CD4-positive, alpha-beta T cell treated with Interleukin-15 for 1 hour (primary cell): ENCODE measurements at places on chromosomes 6 and 20.

DNA sequence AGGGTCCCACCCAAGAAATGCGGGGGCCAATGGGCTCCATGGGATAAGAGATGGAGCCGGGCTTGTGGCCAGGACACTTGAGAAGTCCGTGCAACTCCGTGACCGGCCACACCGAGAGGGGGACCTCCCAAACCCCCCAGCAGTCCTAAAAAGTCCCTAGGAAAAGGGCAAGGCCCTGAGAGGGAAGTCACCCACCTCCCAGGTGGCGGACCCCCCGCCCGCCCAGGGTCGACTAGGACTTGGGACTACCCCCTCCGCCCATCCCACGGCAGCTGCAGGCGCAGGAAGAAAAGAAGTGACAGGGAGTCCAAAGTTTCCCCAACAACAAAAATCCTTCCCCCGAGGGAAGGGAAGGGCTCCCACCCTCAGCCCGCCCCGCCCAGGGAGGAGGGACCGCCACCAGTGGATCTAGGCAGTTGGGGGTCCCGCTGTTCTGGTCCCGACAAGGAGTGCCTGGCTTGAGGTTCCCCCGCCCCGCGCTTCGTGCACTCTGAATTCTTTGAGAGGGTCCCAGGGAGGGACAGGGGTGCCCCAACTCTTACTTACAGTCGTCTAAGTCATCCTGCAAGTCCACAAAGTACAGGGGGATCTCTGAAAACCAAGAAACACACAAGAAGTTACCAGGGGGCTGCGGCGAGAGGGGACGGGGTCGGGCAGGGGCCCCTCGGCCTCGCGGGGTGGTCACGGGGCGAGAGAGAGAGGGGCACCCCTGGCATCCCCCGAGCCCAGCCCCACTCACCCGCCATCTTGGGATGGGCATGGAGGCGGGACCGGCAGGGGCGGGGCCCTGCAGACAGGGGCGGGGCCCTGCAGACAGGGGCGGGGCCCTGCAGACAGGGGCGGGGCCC, 611 bp upstream of the RAB22A start:
- DNase-seq, result peak; percentile 52

GRCh38 chr6:75145976-75146375, 59.9 kb downstream of the COL12A1 start:
- DNase-seq, result no peak

DNA sequence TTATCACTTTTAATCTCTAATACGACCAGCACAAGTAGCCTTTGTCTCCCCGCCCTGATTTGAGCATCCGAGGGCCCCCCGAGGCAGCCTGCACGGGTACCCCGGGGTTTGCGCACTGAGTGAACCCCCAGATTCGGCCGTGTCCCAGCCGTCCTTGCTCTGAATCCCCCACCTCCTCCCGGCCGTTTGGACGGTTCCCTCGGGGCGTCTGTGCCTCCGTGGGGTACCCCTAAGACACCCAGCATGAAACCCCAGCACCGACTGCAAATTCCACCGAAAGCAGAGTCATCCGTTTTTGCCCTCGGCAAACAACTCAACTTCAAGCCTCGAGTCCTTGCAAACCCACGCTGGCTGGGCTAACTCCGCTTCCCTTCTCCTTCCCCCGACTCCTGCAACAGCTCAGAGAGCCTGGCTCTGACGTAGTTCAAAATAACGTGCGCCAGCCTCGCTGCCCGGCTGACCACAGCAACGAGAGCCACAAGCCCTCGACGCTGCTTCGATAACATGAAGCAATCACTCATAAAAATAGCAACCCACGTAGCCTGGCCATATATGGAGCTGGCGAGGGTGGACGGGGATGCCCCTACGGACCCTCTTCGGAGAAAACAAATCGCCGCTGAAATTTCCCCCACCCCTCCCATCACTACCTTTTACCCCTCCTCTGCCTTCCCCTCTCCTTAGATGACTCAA, 764 bp upstream of the SNAP25 start:
- DNase-seq, result peak; percentile 17

DNA sequence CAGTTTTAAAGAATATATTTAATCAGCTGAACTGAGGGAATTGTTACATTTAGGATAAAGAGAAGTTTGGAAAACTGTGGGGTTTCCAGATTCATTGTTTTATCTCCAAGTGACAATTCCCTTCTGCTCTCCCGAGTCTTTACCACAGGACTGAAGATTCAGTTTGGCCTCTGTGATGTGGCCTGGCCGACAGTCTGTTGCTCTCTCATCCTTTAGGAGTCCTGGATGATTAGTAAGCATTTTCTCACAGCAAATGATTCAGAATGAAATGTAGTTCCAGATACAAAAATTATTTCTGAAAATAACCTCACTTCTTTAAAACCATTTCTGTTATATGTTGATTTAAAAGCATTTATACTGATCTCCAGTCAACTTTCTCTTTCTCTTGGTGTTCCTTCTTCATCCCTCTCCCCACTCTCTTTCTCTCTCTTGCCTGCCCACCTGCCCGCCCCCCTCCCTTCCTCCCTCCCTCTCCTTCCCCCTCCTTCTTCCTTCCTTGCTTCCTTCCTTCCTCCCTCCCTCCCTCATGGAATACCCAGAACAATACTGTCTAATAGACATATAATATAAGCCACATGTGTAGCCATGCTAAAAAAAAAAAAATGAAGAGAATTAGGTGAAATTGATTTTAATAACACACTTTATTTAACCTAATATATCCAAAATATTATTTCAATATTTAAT, 254.9 kb downstream of the PRL start:
- DNase-seq, result no peak

GRCh38 chr6:3291346-3291745, 32.6 kb downstream of the PSMG4 start:
- DNase-seq, result no peak

- DNase-seq, result no peak
These were observed 283.9 kb downstream of the SMOC2 start for GRCh38 chr6:168724669-168725570.

DNA sequence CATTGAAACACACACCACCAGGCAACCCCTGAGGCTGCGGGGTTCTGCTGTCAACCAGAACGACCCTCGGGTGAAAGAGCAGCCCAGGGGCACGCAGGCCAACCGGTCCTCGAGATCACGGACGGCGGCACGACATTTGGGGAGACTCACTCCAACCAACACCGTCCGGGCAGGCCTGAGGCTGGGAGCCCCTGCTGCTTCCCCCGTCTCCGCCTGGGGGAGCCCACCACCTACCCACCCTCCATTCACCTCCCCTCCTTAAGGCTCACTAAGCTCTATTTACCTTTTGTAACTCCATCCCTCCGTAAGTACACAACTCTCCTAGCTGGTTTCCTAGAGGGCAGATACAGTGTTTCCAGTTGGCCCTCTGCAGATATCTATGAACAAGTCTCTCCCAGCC, 971.3 kb upstream of the DEFB115 start:
- no peak for DNase-seq

- peak; percentile 63 for DNase-seq
These were observed 838 bp downstream of the TNFAIP3 start for GRCh38 chr6:137867685-137868509.

DNA sequence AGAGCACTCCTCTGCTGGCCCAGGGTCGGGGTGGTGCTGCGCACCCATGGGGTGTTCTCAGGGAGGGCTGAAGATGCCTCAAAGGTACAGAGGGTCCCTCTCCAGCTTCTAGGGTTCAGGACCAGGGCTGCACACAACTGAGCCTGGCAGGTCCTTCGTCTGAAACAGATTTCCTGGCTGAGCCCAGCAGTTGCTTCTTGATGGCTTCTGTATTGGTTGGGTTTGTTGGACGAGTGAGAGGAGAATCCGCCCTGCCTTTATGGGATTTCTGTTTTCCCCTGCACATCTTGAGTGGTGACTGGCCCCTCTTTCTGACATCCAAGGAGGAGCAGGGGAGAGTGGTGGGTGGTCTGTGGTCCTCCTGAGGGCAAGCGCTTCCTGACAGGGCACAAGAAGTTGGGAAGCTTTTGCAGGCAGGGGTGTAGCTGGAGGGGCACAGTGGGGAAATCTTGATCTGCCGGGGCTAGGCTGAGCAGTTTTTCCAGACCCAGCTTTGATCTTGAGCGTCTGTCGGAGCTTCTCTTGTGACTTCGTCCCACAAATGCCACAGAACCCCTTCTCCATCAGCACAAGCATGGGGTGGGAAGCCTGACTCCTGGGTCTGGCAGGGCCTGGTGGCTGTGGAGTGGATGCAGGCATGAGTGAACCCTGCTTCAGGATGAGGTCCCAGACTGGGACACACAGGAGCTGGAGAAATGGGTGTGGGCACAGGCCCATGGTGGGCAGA, 116.5 kb downstream of the SYNDIG1 start:
- DNase-seq, result no peak

GRCh38 chr6:132007474-132008190, 56.5 kb upstream of the CCN2 start:
- no peak for DNase-seq

- DNase-seq, result no peak
These were observed 6.0 kb upstream of the FASTKD5 start for GRCh38 chr20:3165473-3166337.

DNA sequence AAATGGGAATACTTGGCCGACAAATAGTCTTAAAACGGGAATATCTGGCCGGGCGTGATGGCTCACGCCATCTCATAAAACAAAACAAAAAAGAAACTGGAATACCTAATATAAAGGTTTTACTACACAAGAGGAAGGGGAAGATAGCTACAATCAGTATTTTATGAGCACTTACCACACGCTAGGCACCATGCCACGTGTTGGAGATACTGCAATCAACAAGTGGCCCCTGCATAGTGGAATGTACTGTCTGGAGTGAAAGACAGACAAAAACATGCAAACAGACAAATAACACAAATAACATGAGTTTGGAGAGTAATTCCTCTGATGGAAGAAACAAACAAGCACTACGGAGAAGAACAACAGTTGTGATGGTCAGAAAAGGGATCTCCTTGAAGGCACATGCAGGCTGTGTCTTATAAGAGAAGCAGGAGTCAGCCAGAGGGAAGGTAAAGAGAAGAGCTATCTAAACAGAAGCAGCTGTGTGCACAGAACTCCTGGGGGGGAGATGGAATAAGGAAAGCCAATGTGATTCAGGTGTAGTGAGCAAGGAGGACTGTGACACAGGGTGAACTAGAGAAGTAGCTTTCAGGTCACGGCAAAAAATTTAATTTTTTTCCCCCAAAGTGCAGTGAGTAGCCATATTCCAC, 39.1 kb upstream of the AKIRIN2 start:
- DNase-seq, result no peak

- no peak for DNase-seq
These were observed 53.4 kb upstream of the RNF24 start for GRCh38 chr20:4068708-4069107.

GRCh38 chr20:53645582-53645897, 51.9 kb upstream of the ZNF217 start:
- no peak for DNase-seq

DNA sequence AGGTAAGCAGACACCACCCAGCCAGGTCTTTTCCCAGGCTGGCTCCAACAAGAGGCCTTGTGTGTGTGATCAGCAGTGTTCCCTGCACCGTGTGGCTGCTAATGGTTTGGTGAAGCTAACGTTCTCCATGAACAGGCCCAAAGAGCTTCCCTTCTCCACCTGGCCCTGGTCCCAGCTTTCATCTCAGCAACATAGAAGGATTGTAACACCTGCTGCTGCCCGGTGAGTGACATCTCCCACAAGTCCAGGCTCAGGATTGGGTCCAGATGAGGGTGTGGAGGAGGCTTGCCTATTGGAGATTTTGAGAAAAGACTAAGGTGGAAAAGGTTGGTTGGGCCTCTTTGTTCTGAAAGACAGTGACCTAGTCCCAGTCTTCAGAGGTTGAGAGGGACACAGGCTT, 89.6 kb downstream of the TMEM242 start:
- DNase-seq, result no peak

DNA sequence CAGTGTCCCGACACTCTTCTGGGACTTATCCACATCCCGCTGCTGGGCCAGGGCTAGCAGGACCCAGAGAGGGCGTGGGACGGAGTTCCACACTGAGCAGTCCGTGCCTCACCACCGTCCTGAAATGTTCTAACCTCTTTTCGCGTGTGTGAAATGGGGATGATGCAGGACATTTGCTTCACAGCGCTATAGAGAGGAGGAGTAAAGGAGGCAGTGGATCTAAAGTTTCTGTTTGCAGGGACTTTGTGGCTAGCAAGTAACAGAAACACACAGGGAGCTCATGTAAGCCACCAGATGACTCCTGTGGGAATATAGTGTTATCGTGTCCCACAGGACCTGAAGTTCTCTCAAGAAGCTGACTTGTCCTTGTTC, 634 bp downstream of the ITPA start:
- no peak for DNase-seq

DNA sequence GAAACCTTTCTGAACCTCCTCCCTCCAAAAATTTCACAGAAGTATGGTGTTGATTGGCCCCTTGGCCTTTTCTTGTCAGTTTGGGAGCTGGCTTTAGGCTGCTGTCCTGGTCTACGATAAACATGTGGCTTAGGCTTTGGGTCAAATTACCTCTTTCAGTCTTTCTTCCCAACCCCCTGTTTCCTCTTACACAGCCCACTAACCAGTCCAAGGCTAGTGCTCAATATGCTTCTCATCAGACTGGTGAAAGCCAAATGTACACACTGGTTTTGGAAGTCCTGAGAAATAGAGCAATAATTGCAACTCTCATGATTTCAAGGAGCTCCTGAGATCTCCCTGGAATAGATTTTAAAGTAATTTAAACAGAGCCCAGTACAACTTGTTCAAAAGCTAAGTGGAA, 933.7 kb upstream of the GJE1 start:
- no peak for DNase-seq

- no peak for DNase-seq
These were observed 331.9 kb upstream of the JARID2 start for GRCh38 chr6:14913931-14914330.

GRCh38 chr6:63573899-63574553, 1.7 kb downstream of the LOC128125822 start:
- DNase-seq, result peak; percentile 20

GRCh38 chr6:33857932-33858475, 54.2 kb upstream of the MLN start:
- no peak for DNase-seq

DNA sequence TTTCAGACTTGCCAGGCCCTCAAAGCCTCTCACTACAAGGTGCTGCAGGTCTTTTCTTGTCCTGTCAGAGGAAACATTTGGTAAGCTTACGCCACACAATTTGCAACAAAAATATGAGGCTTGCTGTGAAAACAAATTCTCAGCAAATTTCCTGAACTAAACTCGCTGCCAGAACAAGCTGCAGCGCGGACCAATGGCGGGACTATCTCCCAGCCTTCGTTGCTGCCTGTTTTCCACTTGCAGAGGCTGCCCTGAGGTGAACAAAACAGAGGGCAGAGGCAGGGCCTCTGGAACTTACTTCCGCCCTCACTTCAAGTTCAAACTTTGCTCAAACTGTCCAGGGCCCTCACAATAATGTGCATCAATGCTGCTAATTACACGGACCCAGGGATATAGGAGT, 12.4 kb downstream of the UQCC2 start:
- DNase-seq, result no peak

DNA sequence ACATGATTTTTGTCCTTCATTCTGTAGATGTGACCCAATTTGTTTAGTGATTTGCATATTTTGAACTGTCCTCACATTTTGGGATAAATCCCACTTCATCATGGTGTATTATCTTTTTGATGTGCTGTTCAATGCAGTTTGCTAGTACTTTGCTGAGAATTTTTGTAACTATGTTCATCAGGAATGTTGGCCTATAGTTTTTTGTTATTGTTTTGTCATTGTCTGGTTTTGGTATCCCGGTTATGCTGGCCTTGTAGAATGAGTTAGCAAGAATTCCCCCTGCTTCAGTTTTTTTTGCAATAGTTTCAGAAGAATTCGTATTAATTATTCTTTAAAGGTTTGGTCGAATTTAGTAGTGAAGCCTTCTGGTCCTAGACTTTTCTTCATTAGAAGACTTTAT, 11.9 kb downstream of the KIF25 start:
- no peak for DNase-seq
